Urinary bladder (tissue), 4 donors: ENCODE measurements at places on chromosomes 12 and 14.

- DNase-seq = no peak
Observed at GRCh38 chr12:6773590-6774351, 1.5 kb downstream of the LAG3 start.

DNA sequence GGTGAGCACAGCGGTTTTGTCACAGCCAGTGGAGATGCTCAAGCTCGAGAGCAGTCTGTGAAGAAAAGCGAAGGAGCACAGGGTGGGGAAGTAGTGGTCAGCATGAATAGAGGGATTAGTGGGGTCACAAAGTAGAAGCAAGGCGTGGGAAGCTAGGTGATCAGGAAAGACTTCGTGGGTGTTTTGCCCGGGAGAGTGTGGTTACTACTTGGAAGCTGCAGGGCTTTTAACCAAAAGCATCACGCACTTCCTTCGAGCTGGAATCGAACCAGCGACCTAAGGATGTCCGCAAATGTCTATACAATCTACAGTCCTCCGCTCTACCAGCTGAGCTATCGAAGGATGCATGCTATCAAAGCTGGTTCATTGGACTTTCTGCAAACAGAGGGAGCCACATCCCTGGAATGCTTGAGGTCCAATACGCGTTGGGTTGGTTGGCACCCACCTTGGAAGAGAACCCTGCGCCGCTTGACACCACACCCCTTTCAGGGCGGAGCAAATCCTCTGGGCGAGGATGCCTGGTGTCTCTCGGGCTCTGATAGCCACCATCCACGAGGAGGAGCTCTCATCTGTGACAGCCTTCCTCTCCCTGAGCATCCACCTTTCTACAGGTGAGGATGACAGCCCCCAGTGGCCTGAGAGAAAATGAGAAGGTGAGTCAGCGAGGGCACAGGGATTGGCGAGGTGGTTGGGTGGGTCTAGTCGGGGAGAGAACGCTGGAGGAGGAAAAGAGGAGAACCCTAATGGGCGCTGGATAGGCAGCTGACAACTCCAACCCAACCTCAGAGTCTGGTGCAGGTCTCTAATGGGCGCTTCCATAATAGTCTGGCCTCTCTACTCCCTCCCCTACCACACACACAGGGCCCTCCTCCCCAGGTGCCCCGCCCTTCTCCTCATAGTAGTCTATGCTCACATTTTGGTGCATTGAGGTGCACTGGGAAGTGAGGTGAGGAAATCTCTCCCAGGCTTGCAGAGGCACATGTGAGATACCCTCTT, 16.0 kb upstream of the OR6S1 start:
- no peak for DNase-seq

DNA sequence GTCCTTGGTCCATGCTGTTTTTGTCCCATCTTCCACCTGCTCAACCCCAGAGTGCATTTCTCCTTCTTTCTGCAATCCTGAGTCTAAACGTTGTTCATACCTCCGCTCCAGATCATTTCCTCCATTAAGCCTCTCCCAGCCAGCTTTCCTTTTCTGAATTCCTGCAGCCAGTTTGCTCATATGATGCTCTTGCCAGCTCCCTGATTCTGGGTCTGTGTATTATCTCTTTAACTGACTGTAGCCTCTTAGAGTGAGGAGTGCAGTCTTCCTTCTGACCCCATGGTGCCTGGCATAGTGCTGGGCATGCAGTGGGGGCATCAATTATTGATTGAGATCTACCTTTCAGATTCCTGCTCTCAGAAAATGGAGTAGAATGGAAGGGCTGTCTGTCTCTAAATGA, 11.5 kb upstream of the TBPL2 start:
- DNase-seq = no peak

DNA sequence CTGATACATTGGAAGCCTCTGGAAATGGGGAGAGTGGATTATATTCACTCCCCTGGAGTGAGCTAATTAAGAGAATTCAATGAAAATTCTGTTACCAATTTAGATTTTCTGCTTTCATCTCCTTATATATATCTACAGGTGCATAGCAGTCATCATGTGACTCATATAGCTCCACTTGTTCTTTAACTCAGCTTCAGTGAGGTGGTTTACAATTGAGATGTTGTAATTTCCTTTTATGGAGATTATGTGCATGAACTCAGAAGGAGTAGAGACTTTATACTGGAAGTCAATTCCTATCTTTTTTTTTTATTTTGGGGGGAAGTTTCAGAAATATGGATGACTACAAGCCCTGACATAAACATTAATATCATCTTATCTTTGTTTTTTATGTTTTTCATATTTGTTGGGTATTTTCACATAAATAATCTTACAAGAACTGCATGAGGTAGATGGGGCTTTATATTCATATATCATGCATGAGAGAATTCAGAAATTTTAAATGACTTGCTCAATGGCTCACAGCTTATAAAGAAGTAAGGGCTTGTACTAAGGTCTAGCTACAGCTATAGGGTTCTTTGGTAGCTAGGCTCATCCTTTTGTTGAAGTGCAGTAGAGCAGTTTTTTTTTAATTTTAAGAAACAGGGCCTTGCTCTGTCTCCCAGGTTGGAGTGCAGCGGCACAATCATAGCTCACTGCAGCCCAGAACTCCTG, 92.3 kb upstream of the SCAF11 start:
- no peak for DNase-seq

DNA sequence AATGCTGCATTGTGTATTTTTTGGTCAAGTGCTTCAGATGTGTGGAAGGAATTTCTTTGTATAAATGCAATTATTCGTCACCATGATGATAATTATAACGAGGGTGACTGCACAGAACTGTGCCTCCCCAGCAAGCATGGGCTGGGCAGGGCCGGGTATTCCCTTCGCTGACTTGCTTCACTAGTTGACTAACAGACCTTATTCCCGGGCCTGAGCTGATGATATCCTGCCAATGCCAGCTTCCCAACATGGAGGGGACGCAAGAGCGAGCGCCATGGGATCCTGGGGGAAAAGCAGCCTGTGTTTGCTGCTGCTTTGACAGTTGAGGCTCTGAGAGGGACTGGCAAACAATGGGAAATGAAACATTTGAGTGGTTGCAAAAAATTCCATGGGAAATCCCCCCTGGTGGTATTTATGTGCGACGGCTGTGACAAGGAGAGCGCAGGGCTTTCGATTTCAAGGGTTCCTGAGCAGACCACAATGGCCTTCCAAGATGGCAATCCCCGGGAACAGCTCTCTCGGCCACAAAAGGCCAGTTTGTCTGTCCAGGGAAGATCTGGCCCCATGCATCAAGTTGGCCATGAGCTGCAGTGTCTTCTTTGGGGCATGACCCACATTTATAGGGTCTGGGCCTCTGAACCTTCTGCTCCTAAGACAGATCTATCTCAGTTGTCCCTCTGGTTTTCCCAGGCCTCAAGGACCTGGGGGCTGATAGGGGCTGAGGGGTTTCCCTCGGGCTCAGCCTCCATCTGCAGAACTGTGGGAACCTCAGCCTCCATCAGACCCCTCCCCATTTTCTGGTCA, 21.9 kb upstream of the MAP1LC3B2 start:
- no peak for DNase-seq

DNA sequence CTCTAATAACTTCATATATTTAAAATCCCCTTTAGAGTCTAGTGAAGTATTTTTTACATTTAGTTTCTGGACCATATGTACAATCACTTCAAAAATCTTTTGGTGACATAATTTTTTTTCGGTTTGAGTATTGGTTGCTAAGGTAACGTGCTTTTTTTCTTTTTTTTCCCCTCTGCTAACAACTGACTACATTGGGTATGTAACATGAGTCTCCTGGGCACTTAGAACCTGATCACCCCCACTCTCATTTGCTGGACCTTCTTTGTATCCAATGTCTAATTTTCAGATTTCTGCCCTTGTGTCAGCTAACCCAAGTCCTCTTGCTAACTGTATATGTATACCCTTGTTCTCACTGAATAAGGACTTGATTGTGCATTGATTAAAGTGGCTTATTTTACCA, 592.9 kb upstream of the FLRT2 start:
- no peak for DNase-seq

DNA sequence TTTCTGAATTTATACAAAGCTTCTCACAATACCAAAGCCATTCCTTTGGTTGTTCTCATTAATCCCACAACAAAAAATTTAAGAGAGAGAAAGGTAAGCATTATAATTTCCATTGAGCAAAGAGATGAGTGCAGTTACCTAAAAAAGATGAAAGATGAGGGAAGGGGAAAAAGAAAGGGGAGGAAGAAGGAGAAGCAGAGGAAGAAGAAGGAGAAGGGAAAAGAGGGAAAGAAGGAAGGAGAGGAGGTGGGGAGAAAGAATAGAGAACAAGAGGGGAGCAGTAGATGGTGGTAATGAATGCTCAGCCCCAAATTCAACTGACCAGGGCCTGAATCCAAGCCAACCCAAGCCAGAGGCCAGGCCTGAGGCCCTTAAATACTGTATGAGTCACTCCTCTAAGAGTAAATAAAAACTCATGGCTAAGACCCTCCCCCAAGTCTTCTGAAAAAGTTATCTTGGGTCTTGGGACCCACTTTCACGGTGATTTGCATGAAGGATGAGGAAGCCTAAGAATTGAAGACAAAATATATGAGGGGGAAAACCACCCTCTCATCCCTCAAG, 144.6 kb downstream of the ITPR2 start:
- DNase-seq = no peak

- no peak for DNase-seq
Observed at GRCh38 chr12:6635856-6636531, at the start of gene LPAR5. Gene LPAR5, minus strand, starts transcription at chr12:6635959. Its CDS starts 14,711 bp downstream, at chr12:6621248.

DNA sequence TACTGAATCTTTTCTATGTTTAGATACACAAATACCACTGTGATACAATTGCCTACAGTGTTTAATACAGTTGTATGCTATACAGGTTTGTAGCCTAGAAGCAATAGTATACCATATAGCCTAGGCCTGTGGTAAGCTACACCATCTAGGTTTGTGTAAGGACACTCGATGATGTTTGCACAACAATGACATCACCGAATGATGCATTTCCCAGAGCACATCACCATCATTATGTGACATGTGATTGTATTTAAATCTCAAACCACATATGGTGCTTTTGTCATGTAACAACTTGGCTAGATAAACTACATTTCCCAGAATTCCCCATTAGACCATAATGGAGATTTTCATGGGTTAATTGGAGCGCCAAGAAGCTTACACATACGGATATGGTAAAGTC, 128.4 kb upstream of the CPNE8 start:
- no peak for DNase-seq

- no peak for DNase-seq
Observed at GRCh38 chr12:41439801-41440200, 251.7 kb downstream of the PDZRN4 start.

GRCh38 chr14:69701291-69701690, 65.7 kb upstream of the SRSF5 start:
- DNase-seq = no peak
